ENCODE measurements at places on chromosomes 11 and 22. TPM values are rescaled to one million over a fixed set of nuclear protein-coding genes. Genes with fewer than 3 reads are reported as not detected.

Gene OR10A2
- total RNA-seq, result not detected

Gene TLCD5
- total RNA-seq, result 8.8 TPM

Gene ESRRA
- 29.7 TPM for total RNA-seq

Gene SYCE3
- 0.58 TPM for total RNA-seq

Gene GRK3
- total RNA-seq, result 10.6 TPM

Gene OR8G1
- not detected for total RNA-seq

Gene SRPRA
- 38.0 TPM for total RNA-seq

Gene SPDYC
- total RNA-seq, result not detected

Gene OR52E8
- total RNA-seq, result not detected

Gene DLAT
- total RNA-seq, result 33.6 TPM

Gene GGTLC2
- total RNA-seq, result 0.29 TPM

Gene LRFN4
- 23.4 TPM for total RNA-seq

Gene PDGFD
- 24.3 TPM for total RNA-seq

Gene ZBTB16
- total RNA-seq, result 31.9 TPM

Gene SLC6A5
- total RNA-seq, result 0.18 TPM

Gene ELF5
- total RNA-seq, result 44.6 TPM

Gene MAJIN
- total RNA-seq, result 0.70 TPM

Gene OR4D5
- not detected for total RNA-seq

Gene TMEM45B
- 17.3 TPM for total RNA-seq

Gene AASDHPPT
- 84.8 TPM for total RNA-seq

Gene GLB1L2
- 9.2 TPM for total RNA-seq

Gene C22orf31
- total RNA-seq, result 0.64 TPM

Gene C22orf23
- total RNA-seq, result 0.64 TPM

Gene UPK3A
- total RNA-seq, result 3.6 TPM

Gene RASSF10
- 32.9 TPM for total RNA-seq

Gene CARNS1
- 8.8 TPM for total RNA-seq

Gene HOATZ
- total RNA-seq, result not detected
